Sigmoid colon (tissue), 7 donors: ENCODE measurements at places on chromosomes 1 and 21. TPM values are rescaled to one million over a fixed set of nuclear protein-coding genes. Genes with fewer than 3 reads are reported as not detected.

GRCh38 chr1:1254667-1254998 lies 8.1 kb upstream of the C1QTNF12 start:
- no peak for DNase-seq

Gene CR1
- total RNA-seq, result 7.1 TPM

- no peak for DNase-seq
These were observed 125.9 kb upstream of the VAMP3 start for GRCh38 chr1:7644961-7645750.

Gene CD5L
- not detected for total RNA-seq

GRCh38 chr1:61157468-61157987 lies 75.2 kb downstream of the NFIA start:
- no peak for DNase-seq

Gene KRTAP7-1
- not detected for total RNA-seq

Gene MAP10
- 2.9 TPM for total RNA-seq

Gene SLC44A5
- 0.66 TPM for total RNA-seq

Gene MCOLN2
- 12.5 TPM for total RNA-seq

Gene OR2L2
- under 0.01 TPM for total RNA-seq

Gene FMOD
- total RNA-seq, result 46.0 TPM

Gene ILDR2
- 8.1 TPM for total RNA-seq

- DNase-seq, result no peak
These were observed 217.2 kb downstream of the ST6GALNAC3 start for GRCh38 chr1:76291737-76292136.

Gene ITSN1
- total RNA-seq, result 44.2 TPM

DNA sequence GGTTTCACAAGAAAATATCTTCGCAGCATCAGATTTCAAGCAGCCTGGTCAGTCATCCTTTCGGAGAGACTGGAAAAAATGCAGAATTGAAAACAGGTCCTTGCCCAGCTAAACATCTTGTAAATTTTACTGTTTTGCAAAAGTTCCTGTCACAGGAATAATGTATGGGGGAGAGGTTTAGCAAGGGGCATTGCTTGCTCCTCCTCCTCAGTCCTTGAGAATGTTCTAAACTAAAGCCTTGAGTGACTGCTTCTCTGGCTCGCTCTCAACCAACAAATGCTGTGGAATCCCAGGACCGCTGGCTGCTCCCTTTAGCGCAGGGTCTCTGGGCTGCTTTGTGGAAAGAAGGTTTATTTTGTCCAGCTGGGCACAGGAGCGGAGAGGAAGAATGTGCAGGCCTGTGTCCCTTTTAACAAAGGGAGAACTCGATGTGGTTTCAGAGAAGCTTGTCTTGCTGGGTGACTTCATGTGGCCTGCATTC lies 33.6 kb upstream of the FHAD1 start:
- DNase-seq, result no peak

DNA sequence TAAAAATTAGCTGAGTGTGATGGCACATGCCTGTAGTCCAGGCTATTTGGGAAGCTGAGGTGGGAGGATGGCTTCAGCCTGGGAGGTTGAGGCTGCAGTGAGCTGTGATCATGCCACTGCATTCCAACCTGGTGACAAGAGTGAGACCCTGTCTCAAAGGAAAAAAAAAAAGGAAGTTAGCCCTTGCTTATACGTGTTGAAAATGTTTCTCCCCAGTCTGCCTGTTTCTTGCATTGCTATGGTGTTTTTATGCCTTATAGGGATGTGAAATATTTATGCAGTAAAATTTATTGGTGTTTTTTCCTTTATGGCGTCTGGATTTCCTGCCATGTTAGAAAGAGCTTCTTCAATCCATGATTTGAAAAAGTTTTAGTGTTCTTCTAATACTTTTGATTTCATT lies 3.6 kb upstream of the RERE start:
- DNase-seq, result no peak

Gene RGSL1
- total RNA-seq, result not detected

DNA sequence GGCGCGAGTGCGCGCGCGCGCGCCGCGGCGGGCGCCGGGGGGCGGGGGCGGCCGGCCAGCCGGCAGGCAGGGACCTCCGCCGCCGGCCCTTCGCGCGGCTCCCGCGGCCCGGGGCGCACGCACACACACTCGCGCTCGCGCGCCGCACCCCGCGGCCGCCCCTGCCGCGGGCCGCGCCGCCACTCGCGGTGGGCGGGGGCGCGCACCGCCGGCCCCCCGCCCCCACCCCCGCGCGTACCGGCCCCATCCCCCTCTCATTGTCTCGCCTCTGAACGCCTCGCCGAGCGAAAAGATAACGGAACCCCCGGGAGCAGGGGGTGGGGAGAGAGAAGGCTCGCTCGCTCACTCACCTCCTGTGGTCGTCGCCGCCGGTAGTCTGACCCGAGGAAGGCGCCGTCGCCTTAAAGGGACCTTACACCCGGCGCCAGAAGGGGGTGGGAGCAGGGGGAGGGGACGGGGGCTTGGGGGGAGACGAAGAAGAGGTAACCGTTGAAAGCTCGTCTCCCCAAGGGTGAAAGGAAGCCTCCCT lies 428 bp downstream of the POGZ start:
- DNase-seq, result peak; percentile 84

DNA sequence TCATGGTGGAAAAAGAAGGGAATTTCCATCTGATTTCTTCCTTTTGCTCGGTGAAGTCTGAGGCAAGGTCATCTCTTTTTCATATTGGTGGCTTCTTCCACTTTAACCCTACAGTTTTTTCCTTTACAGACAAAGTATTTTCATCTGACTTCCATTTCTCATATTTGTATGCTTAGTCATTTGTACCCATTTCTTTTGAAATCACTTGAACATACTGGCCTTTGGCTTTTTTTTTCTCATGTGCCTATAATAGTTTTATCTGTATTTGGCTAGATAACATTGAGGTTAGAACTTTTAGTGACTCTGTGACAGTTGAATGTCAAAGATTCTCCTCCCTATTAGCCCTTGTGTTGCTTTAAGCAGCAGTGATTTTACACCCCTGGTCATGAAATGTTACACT lies 27.7 kb downstream of the IL12RB2 start:
- DNase-seq, result no peak

DNA sequence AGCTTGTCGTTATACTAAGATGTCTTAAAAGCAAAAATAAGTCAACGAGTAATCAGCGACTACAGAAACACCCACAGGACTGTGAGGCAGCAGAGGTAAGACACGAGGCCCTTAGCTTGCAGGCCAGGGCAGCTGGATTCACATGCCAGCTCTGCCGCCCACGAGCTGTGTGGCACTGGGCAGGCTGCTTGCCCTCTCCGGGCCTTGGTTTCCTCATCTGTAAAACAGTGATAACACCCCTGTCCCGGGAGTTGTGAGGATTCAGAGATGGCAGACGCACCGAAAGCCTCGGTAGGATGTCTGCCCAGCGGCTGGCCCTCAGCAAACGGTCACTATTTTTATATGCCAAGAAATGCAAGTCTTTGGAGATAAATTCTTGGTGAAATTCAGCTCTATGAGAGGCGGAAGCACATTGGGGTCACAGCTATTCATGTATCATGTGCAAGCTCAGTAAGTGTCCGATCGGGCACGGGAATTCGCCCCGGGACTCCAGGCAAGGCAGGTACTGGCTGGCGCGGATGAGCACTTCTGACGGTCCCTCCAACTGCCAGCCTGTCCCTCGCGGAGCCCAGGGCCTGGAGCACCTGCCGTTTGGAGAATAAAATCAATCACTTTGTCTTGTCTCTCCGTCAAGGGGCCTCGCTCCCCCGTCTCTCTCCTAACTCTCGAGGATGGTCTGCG lies 1.1 kb downstream of the C2CD2 start:
- DNase-seq, result no peak

- DNase-seq, result no peak
These were observed 149.9 kb upstream of the IGSF21 start for GRCh38 chr1:17957588-17958267.

Gene NID1
- total RNA-seq, result 242 TPM

DNA sequence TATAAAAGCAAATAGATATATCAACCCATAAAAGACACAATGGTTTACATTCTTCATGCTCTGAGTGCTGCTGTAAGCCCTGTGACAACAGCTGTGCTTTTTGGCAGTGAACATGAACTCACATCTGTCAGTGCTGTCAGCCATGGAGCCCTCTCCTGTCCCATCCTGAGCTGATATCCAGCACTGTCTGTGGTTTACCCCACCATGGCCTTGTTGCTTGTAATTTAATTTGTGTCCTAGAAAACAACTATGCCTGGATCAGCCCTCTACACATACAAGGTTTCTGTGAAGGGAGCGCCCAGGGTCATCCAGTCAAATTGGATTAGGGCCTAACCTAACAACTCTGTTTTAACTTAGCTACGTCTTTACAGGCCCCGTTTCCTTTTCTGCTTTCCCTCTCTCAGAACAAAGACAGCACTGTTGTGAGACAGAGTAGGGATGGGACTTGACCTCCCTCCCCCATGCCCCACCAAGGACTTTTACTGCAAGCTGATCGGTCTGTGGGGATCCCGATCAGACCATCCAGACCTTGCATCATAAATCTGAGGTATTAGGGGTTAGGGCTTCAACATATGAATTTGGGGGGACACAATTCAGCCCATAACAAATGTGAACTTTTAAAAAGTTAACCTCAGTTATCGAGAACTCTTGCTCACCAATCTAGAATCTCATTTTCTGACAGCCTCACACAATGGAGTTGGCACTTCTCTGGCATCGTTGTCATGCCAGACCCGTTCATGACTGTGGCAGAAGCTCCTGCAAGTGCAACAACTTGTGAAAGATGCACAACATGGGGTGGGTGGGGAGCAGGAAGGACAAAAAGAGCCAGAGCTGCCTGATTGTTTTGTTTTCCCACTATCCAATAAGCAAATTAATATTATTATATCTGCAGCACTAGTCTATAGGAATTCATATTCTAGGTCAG lies 16.4 kb upstream of the SLC44A3 start:
- peak; percentile 71 for DNase-seq

GRCh38 chr1:83017276-83017675 lies 981.7 kb downstream of the TTLL7 start:
- DNase-seq, result no peak

DNA sequence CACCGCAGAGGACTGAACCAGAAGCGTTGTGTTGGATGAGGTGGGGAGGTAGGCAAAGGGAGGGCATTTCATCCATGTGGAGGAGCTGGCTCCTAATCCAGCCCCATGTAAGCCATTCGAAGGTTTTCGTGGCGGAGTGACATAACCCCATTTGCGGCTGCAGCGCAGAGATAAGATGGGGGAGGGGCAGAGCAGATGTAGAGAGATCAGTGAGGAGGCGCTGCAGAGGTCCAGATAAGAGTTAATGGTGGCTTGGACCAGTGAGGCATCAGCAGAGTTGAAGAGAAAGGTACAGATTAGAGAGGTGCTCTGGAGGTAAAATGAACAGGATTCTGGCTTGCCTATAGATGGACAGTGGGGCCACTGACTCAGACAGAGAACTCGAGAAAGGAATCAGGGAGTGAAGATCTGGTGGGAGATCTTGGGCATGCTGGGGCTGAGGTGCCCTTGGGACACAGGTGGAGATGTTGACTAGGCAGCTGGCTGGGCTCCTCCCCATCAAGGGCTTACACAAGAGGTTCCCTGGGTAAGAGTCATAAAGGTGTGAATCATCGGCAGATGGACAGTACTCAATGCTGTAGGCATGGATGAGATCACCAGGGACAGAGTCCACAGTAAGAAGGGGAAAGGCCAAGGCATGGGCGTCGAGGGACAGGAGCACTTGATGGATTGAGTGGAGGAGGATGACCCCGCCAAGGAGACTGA lies 7.8 kb upstream of the PTPRF start:
- peak; percentile 14 for DNase-seq

Gene SDC3
- total RNA-seq, result 29.9 TPM

DNA sequence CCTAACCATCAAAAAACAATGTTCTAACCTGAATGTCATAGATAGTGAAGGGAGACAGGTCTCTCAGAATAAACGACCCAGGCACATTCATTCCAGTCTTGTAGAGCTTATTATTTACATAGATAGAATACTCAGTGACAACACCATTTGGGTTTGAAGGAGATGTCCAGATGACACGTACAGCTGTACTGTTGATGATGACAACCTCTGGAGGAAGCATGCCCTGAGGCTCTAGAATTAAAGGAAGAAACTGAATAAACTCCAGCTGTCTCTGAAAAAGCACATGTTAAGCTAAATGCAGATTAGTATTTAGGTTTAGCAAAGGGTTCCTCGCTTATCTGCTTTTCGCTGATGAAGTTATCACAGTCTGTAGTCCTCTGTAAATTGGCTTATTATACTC lies 277.2 kb downstream of the KCTD3 start:
- DNase-seq, result no peak

Gene CR1L
- total RNA-seq, result not detected

DNA sequence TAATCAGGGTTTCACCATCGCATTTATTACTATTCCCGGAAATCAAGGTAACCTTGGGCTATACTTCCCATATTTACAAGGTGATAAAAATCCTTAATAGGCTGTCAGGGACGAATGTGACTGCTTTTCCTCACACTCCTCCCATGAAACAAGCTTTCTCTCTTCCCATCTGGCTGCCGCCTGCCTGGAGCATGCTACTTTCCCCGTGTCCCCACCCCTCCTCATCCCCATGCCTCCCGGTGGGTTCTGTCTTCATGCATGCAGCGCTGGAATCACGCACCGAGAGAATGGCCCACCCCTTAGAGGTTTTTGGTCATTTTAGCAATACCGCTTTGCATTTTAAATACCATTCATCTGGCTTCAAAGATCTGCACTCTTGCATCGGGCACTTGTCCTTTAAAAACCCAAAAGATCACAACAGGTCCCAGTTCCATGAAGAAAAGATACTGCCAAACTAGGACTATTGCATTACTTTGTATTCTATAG lies 339.1 kb downstream of the NTNG1 start:
- DNase-seq, result no peak

DNA sequence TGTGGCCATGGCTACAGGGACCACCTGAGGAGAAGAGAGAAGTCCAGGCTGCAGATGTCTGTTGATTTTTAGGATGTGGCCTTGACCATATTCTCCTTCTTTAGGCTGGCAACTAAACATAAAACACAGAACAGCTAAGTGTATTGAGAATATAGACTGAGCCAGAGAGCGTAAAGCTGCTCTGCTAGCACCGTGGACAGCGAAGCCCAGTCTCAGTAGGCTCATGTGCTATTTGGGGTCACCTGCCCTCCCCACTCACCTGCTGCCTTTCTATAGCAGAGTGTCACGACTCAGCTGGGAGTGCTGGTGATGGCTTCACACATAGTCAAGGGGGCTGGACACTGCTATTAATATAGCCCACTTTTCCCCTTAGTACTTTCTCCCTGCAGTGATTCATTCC lies 278.5 kb downstream of the KCNH1 start:
- no peak for DNase-seq

- peak; percentile 75 for DNase-seq
These were observed 101.2 kb downstream of the NFIA start for GRCh38 chr1:61183471-61184039.

Gene LHX8
- not detected for total RNA-seq
